ENCODE measurements at places on chromosomes 7 and 10. TPM values are rescaled to one million over a fixed set of nuclear protein-coding genes. Genes with fewer than 3 reads are reported as not detected.

- no peak for DNase-seq
Observed at GRCh38 chr10:70523549-70523948, 45.0 kb downstream of the PALD1 start.

DNA sequence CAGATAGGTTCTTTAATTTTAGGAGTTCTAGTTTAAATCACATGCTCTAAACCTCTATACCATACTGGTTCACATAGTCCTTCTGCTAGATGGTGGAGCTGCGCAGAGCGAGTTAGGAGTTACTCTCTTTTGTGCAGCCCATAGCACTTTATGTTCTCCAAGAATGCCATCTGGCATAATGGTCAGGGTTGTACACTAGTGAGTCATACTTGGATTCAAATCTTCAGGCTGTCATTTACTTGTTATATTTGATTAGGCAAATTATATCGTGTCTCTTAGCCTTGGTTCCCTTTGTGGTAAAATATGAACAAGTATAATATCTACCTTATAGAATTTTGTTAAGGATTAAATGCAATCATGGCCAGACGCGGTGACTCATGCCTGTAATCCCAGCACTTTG, 1078.3 kb downstream of the NRG3 start:
- no peak for DNase-seq

MYO3A gene
- total RNA-seq = not detected

GRCh38 chr10:2980791-2981360, 86.5 kb upstream of the PFKP start:
- DNase-seq = no peak

STEAP1B gene
- total RNA-seq = 31.8 TPM

DNA sequence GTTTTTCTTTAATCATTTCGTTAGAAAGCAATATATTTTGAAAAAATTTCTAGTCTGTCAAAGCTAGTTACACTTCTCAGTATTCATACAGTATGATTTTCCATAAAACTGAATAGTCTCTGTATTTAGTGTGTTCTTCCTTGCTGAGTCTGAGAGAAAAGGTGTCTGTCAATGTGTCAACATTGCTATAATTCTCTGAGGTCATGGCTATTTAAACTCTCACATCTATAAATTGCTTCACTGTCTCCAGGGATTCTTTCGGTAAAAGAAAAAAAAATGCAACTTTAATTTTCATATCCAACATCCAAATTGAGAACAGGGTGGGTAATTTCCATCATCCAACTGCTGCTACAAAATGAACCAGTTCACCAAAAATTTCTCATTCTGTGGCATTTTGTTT, 319.7 kb upstream of the GHITM start:
- DNase-seq = no peak

Measured in osteoblast (primary cell).